ENCODE measurements at places on chromosomes 6 and 20.

GRCh38 chr20:59772931-59773913, 160.2 kb downstream of the SYCP2 start:
- DNase-seq, result no peak

DNA sequence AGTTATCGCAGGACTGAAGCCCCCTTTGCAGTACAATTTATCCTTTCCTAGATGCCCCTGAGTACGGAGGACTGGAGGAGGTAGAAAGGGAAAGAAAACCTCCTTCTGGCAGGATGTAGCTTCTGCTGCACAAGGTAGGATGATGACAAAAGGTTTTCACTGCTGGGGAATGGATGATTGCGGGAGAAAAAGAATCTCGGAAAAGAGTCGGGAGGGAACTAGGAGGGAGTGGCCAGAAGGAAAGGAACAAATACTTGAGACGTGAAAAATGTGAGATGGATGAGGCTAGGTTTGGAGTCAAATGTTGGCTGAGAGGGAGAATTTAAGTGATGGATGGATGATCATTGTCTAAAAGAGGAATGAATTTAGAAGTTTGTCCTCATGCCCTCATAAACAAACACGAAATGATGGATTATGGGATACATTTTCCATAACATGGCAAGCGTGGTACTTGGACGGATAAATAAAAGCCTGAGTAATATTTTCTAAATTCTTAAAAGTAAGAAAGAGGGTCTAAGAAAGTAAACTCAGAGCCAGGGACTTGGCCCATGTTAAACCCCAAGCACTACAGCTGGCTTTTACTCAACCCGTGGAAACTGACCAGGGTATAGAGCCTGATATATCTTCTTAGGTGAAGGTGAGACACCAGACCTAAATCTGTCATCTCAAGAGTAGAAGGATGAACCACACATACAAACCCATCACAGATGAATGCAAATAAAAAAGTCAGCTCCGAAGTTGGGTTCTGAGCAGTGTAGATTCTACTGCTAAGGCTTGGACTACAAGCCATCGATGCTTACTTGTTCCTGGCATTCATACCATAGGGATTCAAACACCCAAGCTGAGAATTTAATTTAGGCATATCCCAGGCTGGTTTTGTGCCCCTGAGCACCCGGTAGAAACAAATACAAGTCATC, 72.4 kb downstream of the HFE start:
- DNase-seq, result no peak

DNA sequence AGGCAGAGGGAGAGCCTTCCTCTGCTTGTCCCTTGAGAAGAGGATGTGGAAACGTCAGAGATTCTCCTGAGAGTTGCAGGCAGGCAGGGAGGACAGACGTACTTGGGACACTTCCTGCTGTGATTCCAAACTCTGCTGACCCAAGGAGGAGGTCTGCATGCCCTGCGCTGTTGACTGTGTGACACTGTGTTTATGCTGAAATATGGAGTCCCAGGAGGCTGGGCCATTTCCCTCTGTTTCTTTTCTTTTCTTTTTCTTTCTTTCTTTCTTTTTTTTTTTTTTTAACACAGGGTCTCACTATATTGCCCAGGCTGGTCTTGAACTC, 63.5 kb upstream of the BHLHE23 start:
- no peak for DNase-seq

DNA sequence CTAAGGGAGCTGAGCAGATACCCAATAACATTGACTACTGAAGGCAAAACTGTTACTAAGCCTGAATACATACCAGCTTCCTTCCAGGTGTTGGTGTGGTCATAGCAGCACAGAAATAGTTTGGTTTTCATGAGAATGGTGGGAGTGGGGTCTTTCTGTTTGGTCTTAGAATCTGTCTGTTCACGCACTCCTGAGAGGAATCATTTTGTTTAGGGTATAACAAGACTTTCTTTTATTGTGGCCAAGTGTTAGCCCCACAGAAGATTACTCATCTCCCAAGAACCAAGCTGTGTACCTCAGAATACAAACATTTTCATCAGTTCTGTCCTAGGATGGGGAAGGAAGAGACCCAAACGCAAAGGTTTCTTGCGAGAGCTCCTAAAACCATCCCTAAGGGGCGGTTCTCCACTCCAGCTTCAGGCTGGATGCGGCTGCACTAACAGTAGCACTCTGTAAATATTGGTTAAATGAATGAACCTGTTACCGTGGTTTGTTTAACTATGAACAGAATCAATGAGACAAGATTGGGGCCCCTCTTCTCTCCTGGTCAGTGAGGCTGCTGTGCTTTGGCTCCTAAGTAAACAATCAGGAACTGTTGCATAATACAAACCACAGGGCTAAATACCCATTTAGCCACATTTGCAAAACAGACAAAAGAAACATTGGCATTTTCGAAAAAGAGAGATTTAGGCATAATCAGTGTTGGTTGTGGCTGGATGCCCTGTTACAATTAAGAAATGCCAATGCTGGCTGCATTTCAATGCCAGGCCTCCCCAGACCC, 44.9 kb downstream of the SNAP25 start:
- no peak for DNase-seq

DNA sequence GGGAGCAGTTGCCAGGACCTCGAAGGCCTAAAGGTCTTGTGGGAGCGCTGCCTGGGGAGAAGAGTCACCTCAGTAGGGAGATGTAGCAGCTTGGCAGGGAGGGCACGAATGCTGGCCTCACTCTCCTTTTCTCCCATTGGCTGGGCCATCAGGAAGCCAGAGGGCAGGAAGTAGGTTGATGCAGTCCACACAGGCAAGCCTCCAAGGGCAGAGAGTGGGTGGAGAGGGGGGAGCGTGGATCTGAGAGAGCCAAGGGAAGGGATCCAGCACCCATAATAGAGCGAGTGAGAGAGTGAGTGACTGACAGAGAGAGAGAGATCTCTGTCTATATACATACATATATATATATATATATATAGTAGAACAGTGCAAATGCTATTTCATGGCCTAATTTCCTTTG, 215.3 kb upstream of the LRFN2 start:
- no peak for DNase-seq

- DNase-seq, result no peak
Measured at GRCh38 chr6:150413781-150414281, 45.0 kb downstream of the IYD start.

DNA sequence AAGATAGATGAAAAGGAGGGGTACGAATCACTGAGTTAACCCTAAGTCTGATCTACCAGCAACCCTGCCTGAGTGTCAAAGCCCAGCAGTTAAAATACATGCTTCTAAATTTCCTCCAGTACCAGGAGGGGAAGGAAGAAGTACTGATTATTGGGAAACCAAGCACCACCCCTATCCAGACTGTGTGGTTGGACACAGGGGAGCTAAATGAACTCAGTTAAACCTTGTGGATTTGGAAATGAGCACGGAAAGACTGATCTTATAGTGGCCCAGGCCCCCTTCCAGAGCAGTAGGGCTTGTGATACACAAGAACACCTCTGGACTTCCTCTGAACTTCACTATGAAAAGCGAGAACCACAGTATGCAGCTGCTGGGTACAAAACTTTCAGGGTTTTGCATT, 585.6 kb downstream of the MAFB start:
- no peak for DNase-seq

DNA sequence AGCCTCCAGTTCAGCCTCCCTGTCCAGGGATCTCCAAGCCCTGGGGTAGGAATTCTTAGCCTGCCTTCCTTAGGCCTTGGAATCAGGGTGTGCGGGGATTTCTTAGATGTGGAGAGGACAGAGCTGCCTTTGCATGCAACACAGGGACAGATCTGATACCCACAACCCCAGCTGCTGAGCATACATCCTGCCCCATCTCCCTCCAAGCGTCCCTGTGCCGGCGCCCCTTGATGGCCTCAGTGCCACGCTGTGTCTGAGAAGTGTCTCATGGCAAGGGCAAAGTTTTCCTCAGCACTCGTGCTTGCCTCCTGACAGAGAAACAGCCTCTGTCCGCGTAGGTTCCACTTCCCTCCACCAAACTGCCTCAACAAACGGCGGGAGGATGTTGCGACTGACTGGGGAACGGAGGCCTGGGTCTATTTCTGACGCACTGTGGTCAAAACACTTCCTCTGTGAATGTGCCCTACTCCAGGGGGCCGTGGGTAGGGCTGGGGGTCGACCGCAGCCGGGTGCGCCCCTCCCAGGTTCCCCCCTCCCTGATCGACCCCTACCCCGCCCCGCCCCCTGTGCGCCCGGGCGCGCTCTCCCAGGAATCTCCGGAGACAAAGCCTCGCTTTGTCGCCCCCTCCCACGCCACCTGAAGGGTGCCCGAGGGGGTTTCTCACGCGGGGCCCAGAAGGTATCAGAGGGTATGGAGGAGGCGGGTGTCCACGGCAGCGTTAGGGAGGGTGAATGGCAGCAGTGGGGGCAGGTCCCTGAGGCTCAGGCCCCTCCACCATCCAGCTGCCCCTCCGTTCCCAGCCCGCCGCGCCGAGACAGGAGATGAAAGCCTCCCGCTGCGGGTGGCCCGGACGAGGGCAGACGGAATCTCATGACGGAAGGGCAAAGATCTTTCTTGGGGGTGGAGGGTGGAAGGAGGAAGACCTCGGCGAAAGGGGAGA, 806 bp downstream of the MICAL1 start:
- DNase-seq, result peak; percentile 65

DNA sequence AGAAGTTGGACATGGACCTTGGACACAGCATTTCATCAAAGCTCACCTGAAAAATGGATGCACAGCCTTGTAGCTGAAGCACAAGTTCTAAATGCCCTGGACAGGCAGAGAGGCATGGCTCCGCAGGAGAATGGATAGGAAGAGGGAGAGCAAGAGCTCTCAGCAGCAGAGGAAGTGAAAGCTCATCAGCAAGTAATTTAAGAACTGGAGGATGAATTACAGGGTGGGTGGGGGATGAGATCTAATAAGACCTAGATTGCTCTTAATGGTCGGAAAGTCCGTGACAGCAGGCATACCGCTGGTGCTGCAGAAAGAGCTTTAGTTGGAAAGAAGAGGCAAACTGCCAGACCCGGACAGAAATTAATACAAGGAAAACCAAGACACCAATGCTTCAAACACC, 37.3 kb upstream of the SAYSD1 start:
- no peak for DNase-seq

DNA sequence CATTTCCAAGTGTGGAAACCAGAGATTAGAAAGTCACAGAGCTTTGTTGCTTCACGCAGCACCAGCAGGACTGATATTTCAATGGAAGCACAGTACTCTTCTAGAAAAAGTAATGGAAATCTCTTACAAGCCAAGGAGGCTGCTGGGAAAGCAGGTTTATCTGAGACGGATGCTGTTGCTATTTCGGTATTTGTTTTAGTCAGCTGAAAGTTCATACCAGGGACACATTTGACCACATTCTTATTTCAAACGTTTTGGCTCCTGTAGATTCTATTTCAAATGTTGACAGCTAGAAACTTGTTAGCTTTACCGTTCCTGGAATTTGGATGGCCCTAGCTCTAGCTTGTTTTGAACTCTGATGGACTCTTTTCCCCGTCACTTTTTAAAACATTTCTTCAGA, 3.7 kb upstream of the TMEM242 start:
- no peak for DNase-seq

GRCh38 chr6:107116328-107116892, 1.1 kb upstream of the BEND3 start:
- no peak for DNase-seq

GRCh38 chr20:11186301-11187008, 512.7 kb upstream of the JAG1 start:
- no peak for DNase-seq

- no peak for DNase-seq
Measured at GRCh38 chr6:109303164-109303563, 79.1 kb downstream of the CD164 start.

- no peak for DNase-seq
Measured at GRCh38 chr6:136582711-136583471, 32.7 kb upstream of the MAP7 start.

- no peak for DNase-seq
Measured at GRCh38 chr20:40949346-40949745, 79.3 kb upstream of the TOP1 start.

- DNase-seq, result no peak
Measured at GRCh38 chr20:33910056-33910455, 83.7 kb upstream of the RALY start.

GRCh38 chr6:73579851-73580246, 59.0 kb upstream of the EEF1A1 start:
- DNase-seq, result no peak

- no peak for DNase-seq
Measured at GRCh38 chr6:5506149-5506548, 244.8 kb downstream of the FARS2 start.

GRCh38 chr20:55567826-55568225, 437.5 kb downstream of the CBLN4 start:
- no peak for DNase-seq

DNA sequence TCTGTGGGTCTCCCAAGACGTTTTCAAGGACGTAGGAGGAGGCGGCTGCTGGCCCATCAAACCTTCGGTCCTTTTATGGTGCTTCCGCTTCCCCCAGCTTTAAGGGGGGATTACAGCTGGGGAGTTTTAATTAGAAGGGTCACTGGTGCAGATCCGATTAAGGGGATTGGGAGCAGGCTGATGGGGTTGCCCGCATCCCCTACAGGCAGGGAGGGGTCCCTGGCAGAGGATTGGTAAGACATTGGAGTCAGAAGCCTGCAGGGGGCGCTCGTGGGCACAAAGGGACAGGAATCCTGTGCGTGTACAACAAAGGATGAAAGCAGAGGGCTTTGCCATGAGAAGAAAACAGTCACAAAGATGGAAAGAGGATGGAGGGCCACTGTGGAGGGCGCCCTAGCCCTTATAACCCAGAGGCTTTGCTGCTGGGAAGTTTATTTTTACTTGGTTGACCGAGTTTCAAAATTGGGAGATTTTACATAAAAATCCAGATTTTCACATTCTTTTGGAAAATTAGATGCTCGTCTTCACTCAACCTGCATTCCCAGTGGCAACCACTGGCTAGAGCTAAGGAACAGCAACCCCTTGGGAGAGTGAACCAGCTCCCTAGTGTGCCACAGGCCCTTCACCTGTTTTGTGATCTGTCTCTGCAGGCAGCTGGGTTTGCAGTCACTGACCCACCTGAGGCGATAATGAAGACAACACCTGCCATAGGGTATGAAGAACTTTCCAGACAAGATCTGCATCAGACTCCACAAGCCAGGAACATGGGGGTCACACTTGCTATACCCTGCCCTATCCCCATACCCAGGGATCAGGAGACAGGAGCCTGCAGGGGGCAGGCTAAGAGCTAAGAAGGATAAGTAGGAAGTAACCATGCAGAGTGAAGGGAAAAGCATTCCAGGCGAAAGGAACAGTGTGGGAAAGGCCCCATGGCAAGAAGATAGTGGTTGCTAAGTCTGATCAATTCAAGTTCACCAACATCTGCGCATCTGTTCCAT, 97.7 kb downstream of the KCNB1 start:
- DNase-seq, result no peak

GRCh38 chr6:37665304-37665703, 32.4 kb downstream of the MDGA1 start:
- DNase-seq, result no peak

GRCh38 chr6:154950979-154951344, 44.2 kb upstream of the TIAM2 start:
- no peak for DNase-seq

DNA sequence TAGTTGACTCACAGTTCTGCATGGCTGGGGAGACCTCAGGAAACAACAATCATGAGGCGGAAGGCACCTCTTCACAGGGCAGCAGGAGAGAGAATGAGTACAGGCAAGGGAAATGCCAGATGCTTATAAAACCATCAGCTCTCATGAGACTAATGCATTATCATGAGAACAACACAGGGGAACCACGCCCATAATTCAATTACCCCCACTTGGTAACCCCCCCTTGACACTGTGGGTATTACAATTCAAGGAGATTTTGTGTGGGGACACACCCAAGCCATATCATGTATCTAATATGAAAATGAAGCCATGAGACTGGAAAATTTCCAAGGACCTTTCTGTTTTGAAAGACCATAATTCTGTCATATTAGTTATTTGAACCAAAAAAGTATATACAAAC, 342.4 kb upstream of the PLCB4 start:
- DNase-seq, result no peak

- peak; percentile 64 for DNase-seq
Measured at GRCh38 chr6:15359335-15359862, 113.5 kb downstream of the JARID2 start.

Measured in GM12864 (cell line).